ENCODE measurements at places on chromosomes 16 and 17. TPM values are rescaled to one million over a fixed set of nuclear protein-coding genes. Genes with fewer than 3 reads are reported as not detected.

DNA sequence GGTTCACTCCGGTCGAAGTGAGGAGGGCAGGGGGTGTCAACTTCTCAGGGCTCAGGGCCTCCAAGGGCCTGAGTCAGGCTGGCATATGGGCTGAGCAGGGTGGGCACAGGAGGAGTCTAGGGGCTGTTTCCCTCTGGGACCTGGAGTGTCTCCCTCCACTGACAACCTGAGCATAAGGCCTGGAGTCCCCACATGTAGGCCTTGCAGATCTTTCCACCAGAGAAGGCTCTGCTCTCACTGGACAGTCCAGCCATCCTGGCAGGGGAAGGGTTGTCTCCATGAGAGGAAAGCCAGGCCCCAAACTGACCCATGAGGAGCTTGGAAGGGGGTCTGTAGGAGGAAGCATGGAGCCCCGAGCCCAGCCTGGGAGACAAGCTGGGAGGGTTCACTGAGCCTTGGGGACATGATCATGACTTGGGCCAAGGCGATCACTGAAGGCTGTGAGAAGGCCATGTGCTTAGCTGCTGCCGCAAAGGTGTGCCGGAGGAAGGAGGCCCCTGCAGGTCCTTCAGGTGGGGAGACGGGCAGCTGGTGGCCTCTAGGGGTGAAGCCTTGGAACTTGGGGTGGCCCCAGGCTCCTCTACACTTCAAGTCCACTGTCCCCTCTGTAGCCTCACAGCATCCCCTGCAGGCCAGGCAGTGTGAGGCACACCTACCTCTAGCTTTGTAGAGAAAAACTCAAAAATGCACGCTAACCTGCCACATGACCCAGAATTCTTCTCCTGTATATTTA is 9.9 kb downstream of the CMTM2 start:
- peak; percentile 50 for DNase-seq

The CDK5R1 gene
- total RNA-seq: 4.2 TPM

- no peak for DNase-seq
Observed at GRCh38 chr17:51709694-51710633, 448.6 kb downstream of the CA10 start.

GRCh38 chr16:88700636-88701482 is 5.3 kb downstream of the RNF166 start:
- DNase-seq: peak; percentile 34

DNA sequence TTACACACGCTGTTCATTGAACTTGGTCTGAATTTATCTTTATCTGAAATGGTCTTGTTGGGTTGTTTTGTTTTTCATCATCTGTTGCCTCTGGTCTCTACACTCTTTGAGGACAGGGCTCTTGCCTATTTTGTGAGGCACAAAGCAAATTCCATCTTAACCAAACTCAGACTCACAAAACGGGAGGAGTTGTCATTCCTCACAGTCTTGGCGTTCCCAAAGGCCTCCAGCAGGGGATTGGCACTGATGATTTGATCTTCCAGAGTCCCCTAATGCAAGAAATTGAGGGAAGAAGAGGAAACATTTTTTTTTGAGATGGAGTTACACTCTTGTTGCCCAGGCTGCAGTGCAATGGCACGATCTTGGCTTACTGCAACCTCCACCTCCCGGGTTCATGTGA is 8.7 kb downstream of the MYH3 start:
- no peak for DNase-seq

All from LHCN-M2 (cell line).